ENCODE measurements at places on chromosomes 5 and 9.

GRCh38 chr9:93902780-93903655 is 52.1 kb downstream of the BARX1 start:
- peak; percentile 41 for DNase-seq
- H3K27me3 ChIP-seq = no peaks in the 10 kb centered on the region
- no peaks in the 10 kb centered on the region for H3K4me1 ChIP-seq

- no peaks in the 10 kb centered on the region for H3K36me3 ChIP-seq
- no peaks in the 10 kb centered on the region for H3K27me3 ChIP-seq
- DNase-seq = no peak
- H3K4me1 ChIP-seq = peaks cover 7% of the 10 kb centered on the region
Observed at GRCh38 chr9:113957821-113958341, 81.8 kb downstream of the ZNF618 start.

GRCh38 chr9:93907551-93908199 is 47.5 kb downstream of the BARX1 start:
- H3K36me3 ChIP-seq = no peaks in the 10 kb centered on the region
- no peaks in the 10 kb centered on the region for H3K27me3 ChIP-seq
- H3K27ac ChIP-seq = no peak overlapping the region

GRCh38 chr5:134245101-134245604 is 19.3 kb upstream of the PPP2CA start:
- H3K4me1 ChIP-seq = peaks cover 8% of the 10 kb centered on the region
- H3K36me3 ChIP-seq = no peaks in the 10 kb centered on the region

DNA sequence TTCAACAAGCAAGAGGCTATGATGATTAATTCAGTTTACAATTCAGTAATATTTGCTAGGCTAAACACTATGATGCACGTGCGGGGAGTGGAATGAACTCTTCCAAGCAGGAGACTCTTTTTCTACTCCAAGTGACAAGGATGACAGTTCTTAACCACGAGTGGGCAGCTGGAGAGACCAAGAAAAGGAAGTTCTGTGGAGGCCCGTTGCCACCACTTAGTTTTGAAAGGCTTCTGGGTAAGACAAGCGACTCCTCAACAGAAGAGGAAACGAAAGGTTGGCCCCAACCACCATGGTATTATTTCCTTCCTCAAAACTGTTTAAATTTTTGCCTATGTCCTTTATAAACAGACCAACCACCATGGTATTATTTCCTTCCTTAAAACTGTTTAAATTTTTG is 2.8 kb downstream of the DCAF12 start:
- no peaks in the 10 kb centered on the region for H3K27me3 ChIP-seq
- no peak overlapping the region for H3K4me3 ChIP-seq
- H3K27ac ChIP-seq = peak overlapping the region; percentile 96
- peaks cover 6% of the 10 kb centered on the region for H3K36me3 ChIP-seq
- peaks cover 66% of the 10 kb centered on the region for H3K4me1 ChIP-seq

DNA sequence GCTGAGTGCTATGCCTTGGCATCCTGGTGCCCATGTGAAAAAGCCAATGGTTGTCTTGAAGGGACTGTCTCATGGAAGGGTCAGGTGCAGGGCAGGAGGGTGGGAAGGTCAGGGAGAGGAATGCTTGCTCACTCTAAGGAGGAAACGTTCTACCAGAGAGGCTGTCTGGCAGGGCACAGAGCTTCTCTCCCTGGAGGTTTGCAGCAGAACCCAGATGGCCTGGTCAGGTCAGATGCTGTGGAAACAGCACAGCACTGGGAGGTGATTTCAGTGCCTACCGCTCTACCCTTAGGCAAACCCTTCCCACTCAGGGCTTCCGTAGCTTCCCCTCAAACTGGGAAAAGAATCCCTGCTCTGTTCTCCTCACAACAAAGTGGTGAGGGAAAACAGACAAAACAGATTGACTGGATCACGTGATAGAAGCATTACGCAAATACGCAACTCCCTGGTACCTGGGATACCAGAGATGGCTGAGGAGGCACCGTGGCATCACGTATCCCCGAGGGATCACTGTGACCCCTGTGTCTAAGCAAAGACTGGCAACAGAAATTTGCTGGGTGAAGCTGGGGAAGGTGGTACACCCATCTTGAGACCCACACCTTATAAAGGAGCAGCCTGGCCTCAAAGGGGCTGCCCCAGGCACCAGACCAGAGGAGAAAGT is 3.9 kb upstream of the MGAT1 start:
- H3K4me3 ChIP-seq = no peak overlapping the region
- peaks cover 80% of the 10 kb centered on the region for H3K4me1 ChIP-seq
- peak overlapping the region; percentile 98 for H3K27ac ChIP-seq
- peak; percentile 49 for DNase-seq
- no peaks in the 10 kb centered on the region for H3K27me3 ChIP-seq
- H3K36me3 ChIP-seq = no peaks in the 10 kb centered on the region

DNA sequence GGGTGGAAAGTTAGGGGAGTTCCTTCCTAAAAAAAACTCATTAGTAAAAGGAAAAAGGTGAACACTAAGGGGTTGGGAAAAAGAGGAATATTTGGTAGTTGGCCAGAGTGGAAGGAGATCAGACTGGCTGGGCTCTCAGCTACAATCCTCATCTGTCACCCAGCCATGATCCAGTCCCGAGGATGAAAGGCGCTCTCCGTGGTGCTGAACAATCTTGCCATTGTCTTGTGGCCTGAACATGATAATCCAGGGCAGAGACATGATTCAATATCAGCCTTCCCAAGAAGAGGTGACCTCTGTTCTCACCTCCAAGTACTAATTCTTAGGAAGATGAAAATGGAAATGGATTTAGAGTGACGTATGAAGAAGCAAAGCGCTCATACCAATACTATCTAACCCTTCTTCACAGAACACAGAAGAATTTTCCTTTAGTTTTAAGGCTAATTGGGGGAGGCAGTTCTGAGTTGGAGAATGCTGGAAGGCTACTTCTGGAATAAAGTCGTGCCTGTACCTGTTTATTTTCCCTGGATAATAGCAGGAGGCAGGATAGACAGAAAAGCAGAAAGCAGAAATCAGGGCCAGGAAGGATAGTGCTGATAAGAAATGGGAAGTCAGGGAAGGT is 36.6 kb upstream of the MYORG start:
- no peaks in the 10 kb centered on the region for H3K27me3 ChIP-seq
- H3K4me3 ChIP-seq = no peak overlapping the region
- no peak for DNase-seq

All from upper lobe of left lung (tissue), 6 donors.